Stimulated activated CD4-positive, alpha-beta T cell treated with anti-CD3 and anti-CD28 coated beads, Interleukin-2, amount 100 ng/mL, for 24 hours (primary cell): ENCODE measurements at places on chromosomes 3 and 15.

- DNase-seq, result no peak
These were observed 19.2 kb downstream of the SNX33 start for GRCh38 chr15:75666823-75667501.

DNA sequence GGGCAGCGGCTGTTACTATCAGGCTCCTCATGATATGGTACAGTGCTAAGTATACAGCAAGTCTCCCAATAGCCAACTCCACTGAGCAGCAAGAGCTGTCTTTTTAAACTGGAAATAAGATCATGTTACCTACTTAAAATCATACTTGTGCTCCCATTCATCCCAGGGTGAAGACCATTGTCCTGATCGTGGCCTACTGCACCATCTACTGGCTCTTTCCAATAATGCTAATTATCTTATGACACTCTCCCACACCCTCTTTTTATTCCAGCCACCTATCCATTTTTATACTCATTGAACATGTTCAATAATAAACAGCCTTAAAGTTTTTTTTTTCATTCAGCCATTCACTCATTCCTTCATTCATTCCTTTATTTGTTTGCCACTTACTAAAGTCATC lies 117.7 kb downstream of the GBE1 start:
- no peak for DNase-seq

- no peak for DNase-seq
These were observed 47.4 kb upstream of the GMNC start for GRCh38 chr3:190909908-190910307.

GRCh38 chr3:5565026-5565425 lies 377.5 kb downstream of the EDEM1 start:
- no peak for DNase-seq

DNA sequence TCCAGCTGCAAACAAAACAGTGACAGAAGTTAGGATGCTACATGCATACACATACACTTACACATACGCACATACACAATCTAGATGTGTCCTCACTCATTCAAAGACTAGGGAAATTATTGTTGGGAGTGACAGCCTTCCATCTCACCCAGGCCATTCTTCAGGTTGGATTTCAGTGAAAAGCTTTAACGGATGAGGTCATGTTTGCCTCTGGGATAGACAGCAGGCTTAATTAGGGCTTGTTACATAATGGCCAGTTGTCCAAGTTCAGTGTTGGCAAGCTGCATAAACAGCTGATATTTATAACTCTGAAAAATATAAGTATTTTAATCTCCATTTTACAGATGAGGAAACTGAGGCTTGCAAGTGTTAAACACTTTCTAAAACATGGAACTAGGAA lies 35.8 kb upstream of the PLOD2 start:
- no peak for DNase-seq

GRCh38 chr3:180185650-180186049 lies 148.9 kb upstream of the PEX5L start:
- DNase-seq, result no peak

GRCh38 chr15:43517354-43518196 lies at the start of gene MAP1A:
Gene MAP1A, plus strand, starts transcription at chr15:43517608. Its CDS starts 3,866 bp downstream, at chr15:43521474.
- DNase-seq, result no peak

GRCh38 chr3:72520690-72521308 lies 327.4 kb downstream of the SHQ1 start:
- DNase-seq, result peak; percentile 66

GRCh38 chr3:42660131-42660715 lies 6.7 kb downstream of the ZBTB47 start:
- DNase-seq, result no peak

DNA sequence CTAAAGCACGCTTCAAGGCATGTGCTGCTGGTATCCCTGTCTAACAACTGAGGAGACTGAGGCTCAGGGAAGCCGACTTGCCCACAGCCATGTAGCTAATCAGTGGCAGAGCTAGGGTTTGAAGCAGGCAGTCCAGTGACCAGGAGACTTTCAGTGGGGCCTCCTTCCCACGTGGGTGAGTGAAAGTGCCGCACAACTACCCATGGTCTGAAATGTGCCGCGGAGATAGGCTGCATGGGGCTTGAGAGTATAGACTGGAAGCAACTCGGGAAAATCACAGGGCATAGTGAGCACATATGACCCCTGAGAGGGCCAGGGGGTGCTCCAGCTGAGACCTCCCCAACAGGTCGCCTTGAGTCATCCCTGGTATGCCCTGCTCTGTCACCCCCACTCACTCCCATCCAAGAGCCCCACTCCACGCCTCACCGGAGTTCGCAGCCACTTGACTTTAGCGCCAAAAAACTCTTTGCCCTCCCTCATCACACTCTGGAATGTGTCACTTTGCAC lies 19.1 kb downstream of the FAM174B start:
- no peak for DNase-seq

- DNase-seq, result no peak
These were observed 60.9 kb downstream of the ATP2B2 start for GRCh38 chr3:10444511-10444910.

DNA sequence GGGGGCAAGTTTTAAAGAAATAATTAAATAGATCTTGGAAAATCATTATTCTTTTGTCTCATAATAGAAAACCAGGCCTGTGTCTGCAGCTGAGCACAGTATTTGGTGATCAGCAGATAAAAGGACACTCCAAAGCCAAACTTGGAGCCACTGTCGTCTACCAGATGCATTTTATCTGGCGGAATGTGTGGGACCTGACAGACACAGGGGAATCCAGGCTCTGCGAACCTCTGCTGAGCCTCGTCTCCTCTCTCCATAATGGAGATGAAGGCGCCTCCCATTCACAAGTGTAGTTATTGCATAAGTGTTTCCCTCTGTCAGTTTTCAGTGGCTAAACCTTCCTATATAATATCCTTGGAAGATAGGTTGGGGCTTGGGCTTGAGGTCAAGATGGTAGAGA lies 42.1 kb downstream of the EEFSEC start:
- no peak for DNase-seq

DNA sequence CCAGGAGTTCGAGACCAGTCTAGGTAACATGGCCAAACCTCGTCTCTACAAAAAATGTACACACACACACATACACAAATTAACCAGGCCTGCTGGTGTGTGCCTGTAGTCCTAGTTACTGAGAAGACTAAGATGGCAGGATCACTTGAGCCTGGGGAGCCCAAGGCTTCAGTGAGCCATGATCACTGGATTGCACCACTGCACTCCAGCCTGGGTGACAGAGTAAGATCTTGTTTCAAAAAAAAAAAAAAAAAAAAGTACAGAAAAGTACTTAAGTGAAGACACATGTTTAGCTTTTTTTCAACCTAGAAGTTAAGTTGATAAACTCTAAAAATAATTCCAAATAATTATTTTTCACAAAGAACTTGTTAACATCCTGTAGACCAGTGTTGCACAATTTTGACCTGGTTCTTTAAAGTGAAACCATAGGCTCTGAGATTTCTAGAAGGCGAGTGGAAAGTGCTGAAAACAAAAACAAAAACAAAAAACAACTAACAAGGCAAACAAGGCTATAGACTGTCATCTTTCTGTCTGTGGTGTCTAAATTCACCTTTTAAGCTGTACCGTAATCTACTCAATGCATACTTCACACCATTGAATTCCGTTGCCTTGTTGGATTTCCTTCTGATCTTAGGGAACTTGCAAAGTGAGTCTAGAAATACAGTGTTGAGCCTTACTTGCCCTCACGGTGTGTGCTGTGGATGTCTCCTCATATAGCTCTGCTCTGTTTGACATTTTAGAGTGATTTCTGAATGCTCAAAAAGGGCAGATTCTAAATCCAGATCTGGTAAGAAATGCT lies 63.5 kb downstream of the CHST2 start:
- DNase-seq, result no peak

- DNase-seq, result no peak
These were observed 909.7 kb downstream of the PLOD2 start for GRCh38 chr3:145251311-145251710.

DNA sequence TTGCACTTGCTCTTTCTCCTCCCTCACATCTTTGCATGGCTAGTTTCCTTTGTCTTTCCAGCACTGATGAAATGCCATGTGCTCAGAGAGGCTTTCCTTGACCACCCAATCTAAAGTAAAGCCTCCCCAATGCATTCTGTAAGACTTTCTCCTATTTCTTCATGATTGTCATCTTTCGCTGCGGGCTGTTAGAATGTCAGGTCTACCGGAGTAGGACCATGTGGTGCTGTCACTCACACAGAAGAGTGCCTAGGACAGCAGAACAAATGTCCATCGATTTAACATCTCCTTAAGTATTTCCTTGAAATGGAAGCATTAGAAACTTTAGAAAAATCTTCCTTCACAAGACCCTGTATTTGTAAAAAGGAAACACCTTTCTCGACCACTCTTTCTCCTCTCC lies 99.9 kb upstream of the TMC3 start:
- DNase-seq, result no peak

DNA sequence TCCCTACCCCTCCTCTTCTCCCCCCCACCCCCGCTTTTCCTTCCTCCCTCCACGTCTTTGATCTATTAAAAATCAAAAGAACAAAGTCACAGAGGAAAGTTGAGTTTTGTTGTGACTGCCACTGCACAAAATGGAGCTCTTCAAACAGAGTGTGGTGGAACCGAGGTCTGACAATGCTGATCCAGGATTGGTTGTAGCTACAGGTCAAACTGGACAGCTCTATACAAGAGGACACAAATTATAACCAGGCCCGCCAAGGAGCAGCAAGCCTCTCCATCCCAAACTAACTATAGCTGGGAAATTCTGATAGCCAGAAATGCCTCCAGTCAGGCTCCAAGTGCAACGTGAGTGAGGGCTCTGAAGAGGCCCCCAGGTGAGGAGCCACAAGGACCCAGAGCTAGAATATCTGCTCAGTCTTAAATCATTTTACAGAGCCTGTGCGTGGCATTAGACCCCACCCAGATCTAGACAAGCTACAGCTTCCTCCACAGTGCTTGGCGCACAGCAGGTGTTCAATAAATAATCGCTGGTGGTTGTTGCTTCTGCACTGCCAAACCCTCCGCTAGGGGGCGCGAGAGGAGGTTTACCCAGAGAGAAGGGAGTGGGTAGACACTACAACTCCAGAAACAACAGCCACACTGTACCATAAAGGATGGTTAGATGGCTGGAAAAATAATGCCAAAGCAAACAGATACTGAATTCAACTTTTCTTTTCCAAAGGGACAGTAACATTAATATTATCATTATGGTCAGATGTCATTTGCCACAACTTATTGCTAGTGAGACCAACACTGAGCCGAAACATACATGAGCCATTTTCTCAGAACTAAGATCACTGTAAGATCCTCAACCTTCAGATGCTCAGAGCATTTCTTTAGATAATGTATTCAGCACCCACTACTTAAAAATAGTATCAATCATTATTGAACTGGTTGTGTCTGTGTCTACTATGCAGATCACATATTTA lies 44.6 kb downstream of the ZIC4 start:
- DNase-seq, result peak; percentile 59

GRCh38 chr3:151169262-151169947 lies 33.6 kb downstream of the GPR171 start:
- no peak for DNase-seq

DNA sequence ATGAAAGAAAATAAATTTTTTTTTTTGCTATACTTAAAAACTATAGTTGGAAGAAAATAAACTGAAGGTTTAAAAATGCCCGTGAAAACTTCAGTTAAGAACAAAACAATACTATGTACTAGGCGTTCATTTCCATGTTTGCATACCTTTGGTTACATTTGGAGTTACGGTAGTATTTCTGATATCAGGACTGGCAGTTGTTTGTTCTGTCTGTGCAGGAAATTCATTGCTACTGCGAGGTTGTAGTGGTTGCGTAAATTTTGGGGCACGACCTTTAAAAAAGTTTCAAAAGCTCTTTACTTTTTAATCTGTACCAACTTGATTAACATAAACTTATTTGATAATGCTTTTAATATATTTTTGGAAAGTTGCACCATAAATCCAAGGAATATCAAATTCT lies 47.9 kb downstream of the ST3GAL6 start:
- DNase-seq, result no peak

GRCh38 chr3:195849322-195850074 lies 37.8 kb upstream of the MUC4 start:
- DNase-seq, result no peak

- DNase-seq, result peak; percentile 68
These were observed 28.3 kb upstream of the MASP1 start for GRCh38 chr3:187319699-187320302.

DNA sequence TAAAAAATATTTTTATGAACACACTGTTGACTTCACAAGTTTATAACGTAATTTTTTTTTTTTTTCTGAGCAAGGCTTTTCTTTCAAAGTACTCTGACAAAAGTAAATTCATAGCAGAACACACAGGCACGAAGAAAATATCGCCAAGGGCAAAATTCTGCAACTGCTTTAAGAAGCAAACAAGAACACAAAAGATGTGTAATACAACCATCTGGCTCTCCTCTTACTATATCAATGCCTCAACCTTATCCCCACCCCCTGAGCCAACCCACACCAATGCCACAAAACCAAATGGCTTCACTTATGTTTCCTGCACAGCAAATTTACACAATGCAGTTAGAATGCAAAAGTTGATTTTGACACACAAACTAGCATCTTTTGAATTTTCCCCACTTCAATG lies 274.2 kb downstream of the FOXP1 start:
- DNase-seq, result peak; percentile 44

DNA sequence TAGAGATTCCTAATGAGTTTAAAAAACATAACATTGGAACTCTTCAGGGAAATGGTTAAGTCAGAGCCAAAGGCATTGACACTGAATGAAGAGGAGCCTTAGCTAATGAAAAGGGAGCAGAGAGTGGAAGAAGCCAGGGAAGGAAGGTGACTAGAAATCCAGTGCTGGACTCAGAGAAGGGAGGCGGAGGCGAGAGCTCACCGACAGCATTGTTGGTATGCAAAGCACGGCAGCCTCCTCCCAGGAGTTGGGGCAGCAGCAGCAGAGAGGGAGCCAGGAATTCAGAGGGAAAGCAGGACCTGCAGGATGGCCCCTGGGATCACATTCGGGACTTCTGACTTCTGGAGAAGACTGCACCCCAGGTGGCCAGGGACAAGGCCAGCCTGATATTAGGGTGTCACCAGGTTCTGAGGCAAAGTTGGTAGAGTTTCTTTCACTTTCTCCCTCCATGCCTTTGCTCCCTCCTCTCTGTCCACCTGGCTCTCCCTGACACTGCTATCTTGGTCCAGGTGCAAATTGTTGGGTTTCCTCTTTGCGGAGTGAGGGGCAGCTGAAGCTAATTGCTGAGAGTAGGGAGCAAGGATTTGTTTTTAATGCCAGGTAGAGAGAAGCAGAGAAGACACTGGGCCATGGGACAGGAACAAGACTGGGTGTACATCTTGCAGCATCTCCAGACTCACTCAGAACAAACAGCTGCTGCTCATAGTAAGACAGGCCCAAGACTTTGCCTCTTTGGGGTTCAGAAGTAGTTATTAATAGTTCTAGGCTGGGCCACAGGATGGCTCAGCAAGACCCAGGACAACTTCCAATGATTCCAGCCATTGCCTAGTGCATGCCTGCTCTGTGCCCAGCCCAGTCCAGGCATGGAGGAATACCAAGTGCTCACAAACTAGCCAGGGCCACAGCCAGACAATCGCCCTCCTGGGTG lies 157.9 kb downstream of the TLE3 start:
- no peak for DNase-seq
